Dermis lymphatic vessel endothelial cell (primary cell): ENCODE measurements at places on chromosomes 16 and 17. TPM values are rescaled to one million over a fixed set of nuclear protein-coding genes. Genes with fewer than 3 reads are reported as not detected.

The AMZ2 gene
- total RNA-seq = 28.0 and 29.6 TPM in 2 replicates

The SPATA32 gene
- under 0.01 TPM in 1 of 2 replicates, not detected in the other for total RNA-seq

The MT1A gene
- 0.43 TPM in 1 of 2 replicates, not detected in the other for total RNA-seq

The SCNN1G gene
- total RNA-seq = 0.69 and 2.2 TPM in 2 replicates

The HAS3 gene
- total RNA-seq = 5.7 and 14.5 TPM in 2 replicates

The NARF gene
- total RNA-seq = 98.5 and 107 TPM in 2 replicates

The VASN gene
- total RNA-seq = 0.95 and 1.1 TPM in 2 replicates

The NOMO2 gene
- total RNA-seq = 110 and 118 TPM in 2 replicates

The PYY gene
- total RNA-seq = not detected in 2 replicates

The TEX14 gene
- total RNA-seq = under 0.01 TPM in 2 replicates

The OSBPL7 gene
- total RNA-seq = 5.0 TPM in 2 replicates

The CES3 gene
- total RNA-seq = under 0.01 TPM in 1 of 2 replicates, not detected in the other

The NR1D1 gene
- 1.2 and 1.5 TPM in 2 replicates for total RNA-seq

The RAB26 gene
- total RNA-seq = 0.26 and 0.65 TPM in 2 replicates

The LGALS9 gene
- 27.6 and 35.3 TPM in 2 replicates for total RNA-seq

The CLDN6 gene
- not detected in 2 replicates for total RNA-seq

The AURKB gene
- 5.9 and 6.2 TPM in 2 replicates for total RNA-seq

The NACA2 gene
- total RNA-seq = not detected in 2 replicates

The PIRT gene
- total RNA-seq = not detected in 2 replicates

The CCL14 gene
- total RNA-seq = 9.1 and 12.5 TPM in 2 replicates

The TELO2 gene
- total RNA-seq = 13.8 and 16.5 TPM in 2 replicates

The DNAAF8 gene
- 0.17 and 0.33 TPM in 2 replicates for total RNA-seq

The SYCE1L gene
- 2.8 and 2.9 TPM in 2 replicates for total RNA-seq

The FSCN2 gene
- total RNA-seq = 0.26 and 0.54 TPM in 2 replicates

The OR1F1 gene
- total RNA-seq = not detected in 2 replicates

The IRX3 gene
- 2.0 and 3.9 TPM in 2 replicates for total RNA-seq

The HES7 gene
- not detected in 2 replicates for total RNA-seq

The ZMYND15 gene
- under 0.01 and 0.11 TPM in 2 replicates for total RNA-seq

The TVP23A gene
- total RNA-seq = not detected in 2 replicates

The CCR7 gene
- under 0.01 TPM in 1 of 2 replicates, not detected in the other for total RNA-seq

The RILP gene
- total RNA-seq = 11.1 and 12.4 TPM in 2 replicates

The SMG1 gene
- total RNA-seq = 47.0 and 55.3 TPM in 2 replicates

The MATCAP1 gene
- 4.6 and 8.7 TPM in 2 replicates for total RNA-seq

The CES1 gene
- 0.17 and 0.65 TPM in 2 replicates for total RNA-seq

The CPNE7 gene
- total RNA-seq = 0.17 and 0.65 TPM in 2 replicates

The PRAC2 gene
- not detected in 2 replicates for total RNA-seq

The FBXO31 gene
- 15.5 and 16.8 TPM in 2 replicates for total RNA-seq

The PRR11 gene
- total RNA-seq = 2.2 and 2.8 TPM in 2 replicates

The KRTAP4-9 gene
- not detected in 2 replicates for total RNA-seq

The HSPB9 gene
- under 0.01 TPM in 1 of 2 replicates, not detected in the other for total RNA-seq

The TOP2A gene
- 16.1 and 20.0 TPM in 2 replicates for total RNA-seq

The HSD11B2 gene
- 0.09 TPM in 1 of 2 replicates, not detected in the other for total RNA-seq

The MNT gene
- 3.3 and 3.4 TPM in 2 replicates for total RNA-seq

The TNFRSF13B gene
- total RNA-seq = not detected in 2 replicates

The DPEP3 gene
- total RNA-seq = 0.09 and 0.11 TPM in 2 replicates

The KRTAP4-5 gene
- not detected in 2 replicates for total RNA-seq

The CBX8 gene
- 1.8 and 2.7 TPM in 2 replicates for total RNA-seq

The EFNB3 gene
- 0.33 and 0.52 TPM in 2 replicates for total RNA-seq

The KRTAP1-1 gene
- not detected in 2 replicates for total RNA-seq

The SEPTIN1 gene
- 0.11 TPM in 1 of 2 replicates, not detected in the other for total RNA-seq

The CD300LG gene
- total RNA-seq = under 0.01 and 0.17 TPM in 2 replicates

The FDXR gene
- 19.3 and 20.4 TPM in 2 replicates for total RNA-seq

The SLC6A2 gene
- total RNA-seq = 0.11 TPM in 1 of 2 replicates, not detected in the other

The ARHGDIA gene
- 99.4 and 99.5 TPM in 2 replicates for total RNA-seq
